DMS53 (cell line): ENCODE measurements at places on chromosomes 4 and X.

- no peak for DNase-seq
Measured at GRCh38 chrX:120823556-120823955, 52.1 kb downstream of the CT47B1 start.

DNA sequence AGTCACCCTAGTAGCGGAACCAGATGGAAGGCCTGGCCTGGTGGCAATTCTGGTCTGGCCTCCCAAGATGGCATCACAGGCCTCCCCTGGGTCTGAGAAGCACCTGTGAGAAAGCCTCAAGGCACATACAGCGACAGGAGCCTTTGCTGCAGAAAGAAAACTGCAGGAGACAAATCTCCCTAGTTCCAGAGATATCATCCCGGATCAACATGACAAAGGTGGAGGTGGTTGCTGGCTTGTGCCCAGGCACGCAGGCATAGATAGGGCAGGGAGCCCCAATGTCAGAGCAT, 93.6 kb downstream of the BCOR start:
- DNase-seq: no peak

DNA sequence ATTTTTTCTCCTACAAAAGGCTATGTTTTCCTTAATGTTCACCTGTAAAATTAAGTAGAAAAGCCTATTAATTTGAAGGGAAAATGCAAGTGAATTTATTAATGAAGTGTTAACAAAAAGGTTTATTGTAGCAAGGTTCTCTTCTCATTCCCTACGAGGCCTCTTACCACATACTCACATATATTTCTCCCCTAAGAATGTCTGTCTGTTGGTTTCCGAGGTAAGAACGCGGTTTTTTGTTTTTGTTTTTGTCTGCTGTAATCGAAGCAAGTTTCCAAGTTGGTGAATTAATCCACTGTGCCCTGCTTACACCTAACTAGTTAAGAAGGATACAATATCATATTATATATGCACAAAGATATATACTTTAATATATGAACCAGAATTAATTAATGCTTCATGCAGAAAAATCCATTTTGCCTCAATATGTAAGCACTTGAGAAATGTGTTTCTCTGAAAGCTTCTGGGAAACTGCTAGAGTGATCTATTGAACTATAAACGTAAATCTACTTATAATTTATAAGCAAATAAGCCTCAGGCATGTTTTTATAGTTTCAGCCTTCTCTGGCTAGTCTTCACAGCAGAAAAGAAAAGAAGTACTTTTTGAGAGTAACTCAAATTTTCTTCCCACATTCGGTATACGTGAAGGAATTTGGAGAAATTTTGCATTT, 120.8 kb downstream of the EGF start:
- DNase-seq: no peak

GRCh38 chrX:37975421-37975820, 30.9 kb upstream of the SYTL5 start:
- DNase-seq: no peak

DNA sequence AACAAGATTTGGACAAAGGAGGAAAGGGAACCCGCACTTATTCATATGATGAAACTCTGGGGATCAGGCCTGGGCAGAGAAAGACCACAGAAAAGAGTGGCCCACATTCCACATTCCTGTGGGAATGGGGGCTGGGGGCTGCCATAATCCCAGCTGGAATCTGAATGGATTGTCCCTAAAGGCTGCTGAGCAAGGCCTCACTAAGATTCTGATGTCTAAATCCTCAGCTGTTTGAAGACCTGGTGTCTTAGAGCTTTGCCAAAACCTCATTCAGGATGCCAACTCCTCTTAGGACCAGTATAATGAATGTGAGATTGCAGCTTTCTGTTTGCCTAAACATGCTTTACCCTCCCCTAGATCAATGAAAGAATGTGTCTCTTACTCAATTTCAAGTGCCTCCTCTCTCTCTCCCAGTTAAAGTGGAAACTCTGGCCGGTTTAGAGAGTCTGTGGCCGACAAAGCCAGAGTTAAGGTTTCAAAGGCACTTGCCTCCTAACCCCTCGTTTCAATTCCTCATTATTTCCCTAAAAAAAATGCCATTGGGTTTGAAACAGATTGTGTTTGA, 33.3 kb upstream of the GPC4 start:
- no peak for DNase-seq

- DNase-seq: no peak
Measured at GRCh38 chr4:772776-773175, 53.2 kb downstream of the CPLX1 start.

- peak; percentile 49 for DNase-seq
Measured at GRCh38 chr4:151644622-151645021, 116.2 kb downstream of the GATB start.
